Cortex of kidney (tissue), 1 donor: ENCODE measurements at places on chromosomes 4 and X.

GRCh38 chr4:95129821-95130311 lies 372.1 kb downstream of the BMPR1B start:
- DNase-seq = no peak

- no peak for DNase-seq
These were observed 117.0 kb downstream of the DHRSX start for GRCh38 chrX:2383735-2384134.

GRCh38 chr4:10240691-10241090 lies 124.1 kb upstream of the WDR1 start:
- DNase-seq = no peak

GRCh38 chr4:7213807-7214206 lies 21.5 kb downstream of the SORCS2 start:
- no peak for DNase-seq

DNA sequence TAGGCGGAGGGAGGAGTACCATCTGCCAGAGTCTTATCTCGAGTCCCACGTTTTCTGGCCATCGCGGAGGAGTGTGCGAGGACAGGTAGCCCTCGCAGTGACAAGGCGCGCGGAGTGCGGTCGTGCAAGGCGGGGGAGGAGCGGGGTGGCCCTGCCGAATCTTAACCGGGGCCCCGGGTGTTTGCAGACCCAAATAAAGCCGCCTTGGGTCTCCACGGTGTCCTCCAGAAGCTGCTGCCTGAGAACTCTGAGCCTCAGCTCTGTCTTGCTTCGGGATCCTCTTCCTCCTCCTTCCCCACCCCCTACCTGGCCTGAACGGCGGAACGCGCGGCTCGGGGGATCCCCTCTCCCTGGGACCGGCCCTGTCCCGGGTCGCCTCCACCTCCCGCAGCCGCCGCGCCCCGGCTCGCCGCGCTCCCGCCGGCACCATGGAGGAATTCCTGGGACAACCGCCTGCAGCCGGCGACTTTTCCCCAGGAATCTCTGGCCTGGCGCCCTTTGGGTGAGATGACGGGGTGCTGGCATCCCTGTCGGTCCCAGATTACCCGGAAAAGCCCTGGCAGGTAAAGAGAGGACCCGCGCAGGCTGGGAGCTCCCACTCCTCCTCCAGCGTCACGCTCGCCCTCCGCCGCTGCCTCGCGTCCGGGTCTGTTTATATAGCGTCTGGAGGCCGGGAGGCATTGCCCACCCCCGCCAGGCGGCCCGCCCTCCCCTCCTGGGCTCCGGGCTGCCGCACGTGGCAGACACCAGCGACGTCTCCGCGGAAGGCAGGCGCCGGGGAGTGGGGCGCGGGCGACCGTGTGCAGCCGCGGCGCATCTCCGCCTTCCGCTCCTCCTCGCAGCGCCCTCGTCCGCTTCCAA lies at the start of gene GALNTL6:
Gene GALNTL6 (plus strand): TSS at position 740 of the 861 bp plus-strand sequence.
- no peak for DNase-seq

DNA sequence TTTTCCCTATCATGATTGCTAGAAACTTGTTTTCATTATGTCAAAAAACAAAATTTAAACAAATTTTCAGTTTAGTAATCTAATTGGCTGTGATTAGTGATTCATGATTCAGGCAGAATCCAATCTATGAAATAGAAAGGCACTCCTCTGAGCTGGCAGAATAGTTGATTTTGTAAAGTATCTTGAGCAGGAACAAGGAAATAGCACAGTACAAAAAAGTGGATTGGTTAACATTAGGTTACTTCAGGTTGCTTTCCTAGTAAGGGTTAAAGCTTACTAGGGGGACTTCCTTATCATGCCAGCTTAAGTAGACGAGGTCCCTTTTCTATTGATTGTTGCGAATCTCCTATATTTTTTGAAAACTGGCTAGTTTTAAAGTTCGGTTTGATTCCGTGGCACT lies 43.4 kb upstream of the PRDM5 start:
- no peak for DNase-seq

GRCh38 chr4:185470501-185471195 lies 885 bp downstream of the CCDC110 start:
- DNase-seq = no peak

- no peak for DNase-seq
These were observed 83.4 kb downstream of the TMEM164 start for GRCh38 chrX:110086162-110086915.

GRCh38 chr4:3871881-3872833 lies 106.0 kb downstream of the ADRA2C start:
- no peak for DNase-seq

DNA sequence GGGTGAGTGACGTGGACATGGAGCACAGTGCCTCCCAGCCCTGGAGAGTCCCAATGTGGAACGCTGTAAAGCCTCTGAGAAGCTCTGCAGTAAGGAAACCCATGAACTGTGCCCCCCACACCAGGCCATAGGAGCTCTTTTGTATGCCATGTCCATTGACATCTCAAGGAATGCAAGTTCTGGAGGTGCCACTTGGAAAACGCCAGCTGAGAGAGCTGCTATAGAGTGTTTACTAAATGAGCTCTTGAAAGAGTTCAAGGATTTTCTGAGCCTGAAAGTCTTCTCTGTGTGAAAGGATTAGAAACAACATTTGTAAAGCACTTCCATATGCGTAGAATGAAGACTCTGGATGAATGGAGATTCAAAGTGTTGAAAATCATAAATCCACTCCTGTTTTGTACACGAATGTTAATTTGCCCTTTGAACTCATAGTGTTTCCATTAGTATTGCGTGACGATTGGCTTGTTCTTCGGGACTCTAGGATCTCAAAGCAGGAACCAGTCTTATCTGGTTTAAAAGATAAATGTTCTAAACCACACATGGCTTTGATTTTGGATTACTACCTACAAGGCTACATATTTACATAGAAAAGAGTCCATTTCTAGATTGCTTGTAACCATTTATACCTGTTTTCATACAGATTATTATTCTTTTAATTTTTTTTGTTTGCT lies 41.8 kb upstream of the STOX2 start:
- DNase-seq = no peak

DNA sequence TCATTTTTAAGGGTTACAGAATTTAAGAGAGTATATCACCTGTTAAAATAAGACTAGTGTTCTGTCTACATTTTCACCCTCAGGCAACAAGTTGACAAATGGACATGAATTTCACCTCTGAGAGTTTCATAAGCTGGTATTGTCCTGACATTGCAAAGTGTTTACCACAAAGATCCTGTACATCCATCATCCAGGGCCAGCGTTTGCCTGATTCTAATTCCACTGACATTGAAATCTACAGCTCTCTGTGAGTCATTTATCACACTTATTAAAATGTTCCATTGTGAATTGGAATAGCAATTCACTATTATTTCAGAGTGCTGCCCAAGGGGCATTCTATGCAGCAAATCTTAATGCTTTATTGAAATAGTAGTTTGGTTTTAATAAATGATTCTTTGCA lies 1499.4 kb upstream of the PCDH7 start:
- no peak for DNase-seq
